Motor neuron (in vitro differentiated cells): ENCODE measurements at places on chromosomes 12 and 14.

DNA sequence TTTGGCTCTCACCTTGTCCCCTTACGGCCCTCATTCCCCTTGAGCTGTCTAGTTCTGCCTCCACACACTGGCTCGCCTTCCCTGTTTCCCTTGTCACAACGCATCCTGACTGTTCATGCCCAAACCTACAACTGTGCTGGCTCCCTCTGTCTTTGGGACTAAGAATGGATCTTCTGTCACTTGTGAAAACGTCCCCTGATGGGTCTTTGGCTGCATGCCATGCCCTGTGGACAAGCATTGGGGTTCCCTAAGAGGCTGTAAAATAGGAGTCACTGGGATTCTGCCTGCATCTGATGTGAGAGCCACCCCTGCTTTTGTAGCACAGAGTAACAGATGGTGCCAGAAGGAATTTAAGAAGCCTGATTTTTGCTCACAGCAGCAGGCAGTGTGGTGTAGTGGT is 285.3 kb upstream of the CRY1 start:
- ATAC-seq, result no peak

DNA sequence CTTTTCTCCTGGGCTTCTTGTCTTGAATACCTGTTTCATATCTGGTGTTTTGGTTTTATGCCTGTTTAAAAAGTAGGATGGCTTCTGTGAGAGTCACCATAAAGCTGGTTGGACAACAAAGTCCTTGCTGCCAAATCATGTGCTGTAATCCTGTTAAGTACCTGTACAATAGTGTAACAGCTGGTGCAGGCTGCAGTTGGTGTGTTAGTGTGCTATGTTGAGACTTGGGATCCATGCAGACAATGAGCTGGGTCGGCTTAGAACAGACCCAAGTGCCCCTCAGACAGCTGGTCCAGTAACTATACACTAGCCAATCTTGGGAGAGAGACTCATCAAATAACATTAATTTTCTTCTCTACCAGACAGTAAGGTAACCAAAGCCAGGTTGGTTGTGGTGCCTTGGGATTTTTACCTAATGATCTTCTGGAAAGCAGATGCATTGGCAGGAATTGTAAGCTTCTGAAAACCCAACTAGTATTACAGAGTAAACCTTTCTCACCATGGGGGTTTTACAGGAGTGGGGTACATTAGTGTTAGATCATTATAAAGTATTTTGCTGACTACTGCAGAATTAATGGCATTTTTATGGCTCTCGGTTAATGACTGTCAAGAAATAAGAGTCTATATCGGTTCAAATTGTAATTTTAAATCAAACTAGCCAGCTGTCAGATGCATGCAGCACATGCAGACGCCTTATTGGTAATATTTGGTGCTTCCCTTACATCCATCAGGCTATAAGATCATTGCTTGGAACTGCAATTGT is 231.2 kb downstream of the PDZRN4 start:
- ATAC-seq, result no peak

DNA sequence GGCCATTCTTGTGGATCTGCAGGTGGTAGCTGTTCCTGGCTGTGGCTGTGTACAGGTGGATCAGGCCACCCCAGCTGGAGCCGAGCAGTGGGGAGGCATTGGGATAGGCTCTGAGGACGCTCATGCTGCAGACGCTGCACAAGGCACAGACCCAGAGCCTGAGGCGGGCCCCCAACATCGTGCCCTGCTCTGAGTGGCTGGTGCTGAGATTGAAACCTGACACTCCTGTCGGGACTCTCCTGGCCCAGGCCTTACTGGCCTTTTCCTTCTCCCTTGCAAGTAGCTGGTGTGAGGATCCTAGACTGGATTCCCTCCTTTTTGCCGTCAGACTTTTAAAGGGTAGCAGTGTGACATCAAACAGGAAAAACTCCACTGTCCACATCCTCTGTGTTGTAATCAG is at the start of gene FGF23:
TSS of gene FGF23 (minus strand) at position 308 of the 400 bp plus-strand sequence. CDS start at position 178, 130 bp downstream.
- peak; percentile 49 for ATAC-seq

DNA sequence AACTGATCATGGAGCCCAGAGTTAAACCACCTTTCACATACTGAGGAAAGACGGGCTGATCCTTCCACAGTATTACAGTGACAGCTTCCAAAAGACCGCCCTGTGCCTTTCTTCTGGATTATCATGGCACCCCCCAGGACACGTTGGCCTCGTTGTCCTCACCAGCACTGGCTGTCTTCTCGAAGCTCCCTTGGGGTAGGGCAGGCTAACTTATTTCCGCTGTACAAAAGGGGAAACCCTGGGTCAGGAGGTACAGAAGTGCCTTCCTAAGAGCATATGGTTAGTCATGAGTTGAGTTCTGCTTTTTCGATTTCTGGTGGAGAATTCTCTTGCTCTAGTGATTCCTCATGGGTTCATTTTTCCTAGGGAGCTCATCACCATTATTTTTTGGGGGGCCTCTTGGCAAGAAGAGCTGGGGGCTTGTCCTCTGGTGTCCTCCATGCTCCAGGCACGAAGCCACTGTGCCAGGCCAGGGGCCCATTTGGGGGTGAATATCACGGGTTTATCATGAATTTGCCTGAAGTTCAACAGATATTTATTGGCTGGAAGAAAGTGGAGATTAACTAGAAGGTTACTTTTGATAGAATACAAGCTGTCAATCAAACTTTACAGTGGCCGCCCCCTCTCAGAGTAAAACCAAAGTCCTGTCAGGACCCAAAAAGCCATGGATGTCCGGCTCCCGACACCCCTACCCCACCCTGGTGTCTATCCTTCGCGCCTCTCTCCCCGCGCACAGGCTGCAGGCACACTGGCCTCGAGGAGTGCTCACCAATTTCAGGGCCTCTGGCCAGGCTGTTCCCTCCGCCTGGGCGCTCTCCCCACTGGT is 8.8 kb upstream of the TRAF3 start:
- no peak for ATAC-seq

- peak; percentile 72 for ATAC-seq
Observed at GRCh38 chr14:93085911-93086310, 29.8 kb downstream of the ITPK1 start.

GRCh38 chr12:68733661-68734071 is 12.3 kb upstream of the SLC35E3 start:
- ATAC-seq, result no peak

GRCh38 chr14:97724265-97724731 is 927.1 kb downstream of the VRK1 start:
- no peak for ATAC-seq

DNA sequence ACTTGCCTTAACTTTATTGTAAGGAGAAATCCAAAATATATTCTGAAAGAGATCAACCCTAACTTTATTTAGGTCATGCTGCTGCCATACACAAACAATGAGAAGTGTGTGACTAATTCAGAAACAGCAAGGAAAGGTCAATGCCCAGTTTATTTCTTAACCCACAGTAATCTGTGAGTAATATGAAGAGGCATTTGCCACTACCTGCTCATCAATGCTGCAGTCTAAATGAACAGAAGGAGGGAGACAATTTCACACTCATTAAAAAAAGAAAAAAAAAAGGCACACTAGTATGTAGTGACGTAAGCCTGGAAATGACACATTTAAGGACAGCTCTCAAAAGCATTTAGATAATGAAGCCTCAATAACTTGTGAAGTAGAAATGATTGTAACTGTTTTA is 90.5 kb upstream of the FOXN3 start:
- ATAC-seq, result no peak

GRCh38 chr14:89731396-89731933 is 223.1 kb downstream of the EFCAB11 start:
- no peak for ATAC-seq

DNA sequence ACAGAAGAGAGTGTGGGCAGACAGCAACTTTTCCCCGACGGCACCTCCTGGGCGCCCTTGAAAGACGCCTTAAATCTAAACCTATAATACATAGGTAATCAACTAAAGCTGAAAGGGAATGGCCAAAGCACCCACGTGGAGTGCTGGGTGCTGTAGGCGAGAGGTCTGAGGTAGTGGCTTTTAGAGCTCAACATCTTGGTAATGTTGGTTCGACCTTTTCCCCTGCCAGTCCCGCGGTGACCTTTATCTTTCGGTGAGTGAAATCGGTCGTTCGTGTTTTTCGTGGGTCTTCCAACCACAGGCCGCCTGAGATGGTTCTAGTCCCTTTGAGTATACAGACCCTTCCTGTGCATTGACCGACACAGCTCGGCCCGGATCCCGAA is 9.1 kb downstream of the OR6S1 start:
- ATAC-seq, result peak; percentile 20

DNA sequence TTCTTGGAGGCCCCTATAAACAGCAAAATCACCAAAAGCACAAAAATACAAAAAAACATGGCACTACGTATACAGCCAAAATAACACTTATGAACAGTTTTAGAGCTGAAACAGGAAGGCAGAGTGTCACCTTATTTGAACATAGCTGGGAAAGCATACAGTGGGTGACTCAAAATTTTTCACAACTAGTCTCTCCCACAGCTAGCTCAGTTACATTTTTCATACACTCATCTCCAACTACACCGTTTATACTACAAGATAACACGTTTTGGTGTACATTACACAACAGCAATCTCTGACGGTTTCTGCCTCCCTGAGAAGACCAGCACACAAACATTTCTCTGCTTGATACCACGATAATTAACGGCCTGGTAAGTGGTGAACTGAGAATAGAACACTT is 2.9 kb downstream of the RAD52 start:
- ATAC-seq, result no peak

DNA sequence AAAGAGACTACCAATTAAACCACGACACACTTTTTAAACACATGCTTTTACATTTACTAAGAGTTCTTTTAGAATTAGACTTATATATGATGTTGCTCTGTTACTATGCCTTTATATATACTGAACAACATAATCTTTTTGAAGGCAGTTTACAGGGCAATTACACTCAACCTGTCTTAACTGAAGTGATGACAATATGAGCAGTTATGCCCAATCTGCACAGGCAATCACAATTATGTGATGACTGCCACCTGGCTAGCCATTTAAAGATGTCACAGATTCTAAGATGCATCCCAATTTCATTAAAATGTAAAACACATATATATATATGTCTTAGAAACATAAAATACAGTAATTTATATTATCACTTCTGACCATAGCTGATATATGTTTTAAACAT is 112.6 kb downstream of the STXBP6 start:
- no peak for ATAC-seq

DNA sequence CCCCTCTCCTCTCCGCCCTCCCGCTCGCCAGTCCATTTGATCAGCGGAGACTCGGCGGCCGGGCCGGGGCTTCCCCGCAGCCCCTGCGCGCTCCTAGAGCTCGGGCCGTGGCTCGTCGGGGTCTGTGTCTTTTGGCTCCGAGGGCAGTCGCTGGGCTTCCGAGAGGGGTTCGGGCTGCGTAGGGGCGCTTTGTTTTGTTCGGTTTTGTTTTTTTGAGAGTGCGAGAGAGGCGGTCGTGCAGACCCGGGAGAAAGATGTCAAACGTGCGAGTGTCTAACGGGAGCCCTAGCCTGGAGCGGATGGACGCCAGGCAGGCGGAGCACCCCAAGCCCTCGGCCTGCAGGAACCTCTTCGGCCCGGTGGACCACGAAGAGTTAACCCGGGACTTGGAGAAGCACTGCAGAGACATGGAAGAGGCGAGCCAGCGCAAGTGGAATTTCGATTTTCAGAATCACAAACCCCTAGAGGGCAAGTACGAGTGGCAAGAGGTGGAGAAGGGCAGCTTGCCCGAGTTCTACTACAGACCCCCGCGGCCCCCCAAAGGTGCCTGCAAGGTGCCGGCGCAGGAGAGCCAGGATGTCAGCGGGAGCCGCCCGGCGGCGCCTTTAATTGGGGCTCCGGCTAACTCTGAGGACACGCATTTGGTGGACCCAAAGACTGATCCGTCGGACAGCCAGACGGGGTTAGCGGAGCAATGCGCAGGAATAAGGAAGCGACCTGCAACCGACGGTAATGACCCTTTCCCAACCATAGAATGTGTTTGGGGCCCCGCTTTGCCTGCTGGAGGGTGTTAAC is 615 bp downstream of the CDKN1B start:
- ATAC-seq, result peak; percentile 40

GRCh38 chr14:68548194-68549076 is 244.4 kb downstream of the ZFP36L1 start:
- ATAC-seq, result peak; percentile 92

GRCh38 chr12:83848702-83849101 is 1063.9 kb downstream of the SLC6A15 start:
- no peak for ATAC-seq

- no peak for ATAC-seq
Observed at GRCh38 chr12:43795716-43796280, 10.3 kb downstream of the TWF1 start.

DNA sequence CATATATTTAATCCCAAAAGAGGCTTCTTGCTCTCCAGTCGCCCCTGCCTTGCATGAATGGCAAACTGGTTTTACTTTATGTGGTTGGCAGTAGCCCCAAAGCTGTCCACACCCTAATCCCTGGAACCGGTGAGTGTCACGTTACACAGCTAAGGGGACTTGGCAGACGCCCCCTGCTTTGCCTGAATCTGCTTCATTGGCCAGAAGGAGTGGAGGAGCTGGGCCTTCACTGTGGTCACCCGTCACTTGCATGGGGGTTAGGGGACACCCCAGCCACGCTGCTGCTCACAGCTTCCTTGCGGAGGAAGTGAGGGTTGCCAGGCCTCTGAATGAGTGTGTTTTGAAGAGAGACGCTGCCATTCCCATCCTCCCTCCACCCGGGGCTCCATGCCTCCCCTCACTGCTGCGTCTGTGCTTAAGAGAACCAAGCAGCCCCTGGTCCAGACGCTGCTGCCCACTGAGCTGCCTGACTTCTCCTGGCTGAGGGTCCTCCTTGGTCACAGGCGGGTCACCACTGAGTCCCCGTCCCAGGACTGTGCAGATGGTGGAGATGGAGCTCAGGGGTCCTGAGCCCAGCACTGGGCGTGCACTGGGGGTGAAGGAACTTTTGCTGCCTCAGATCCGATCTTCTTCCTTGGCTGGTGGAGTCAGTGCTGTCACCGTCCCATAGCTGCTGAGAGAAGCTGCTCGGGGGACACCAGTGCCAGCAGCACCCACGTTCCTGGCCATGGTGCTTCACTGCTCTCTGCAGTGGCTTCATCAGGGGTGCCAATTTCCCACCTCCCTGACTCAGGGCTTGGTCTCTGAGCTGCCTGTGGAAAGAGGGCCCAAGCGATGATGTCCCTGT is 39.8 kb downstream of the GALNT9 start:
- no peak for ATAC-seq

DNA sequence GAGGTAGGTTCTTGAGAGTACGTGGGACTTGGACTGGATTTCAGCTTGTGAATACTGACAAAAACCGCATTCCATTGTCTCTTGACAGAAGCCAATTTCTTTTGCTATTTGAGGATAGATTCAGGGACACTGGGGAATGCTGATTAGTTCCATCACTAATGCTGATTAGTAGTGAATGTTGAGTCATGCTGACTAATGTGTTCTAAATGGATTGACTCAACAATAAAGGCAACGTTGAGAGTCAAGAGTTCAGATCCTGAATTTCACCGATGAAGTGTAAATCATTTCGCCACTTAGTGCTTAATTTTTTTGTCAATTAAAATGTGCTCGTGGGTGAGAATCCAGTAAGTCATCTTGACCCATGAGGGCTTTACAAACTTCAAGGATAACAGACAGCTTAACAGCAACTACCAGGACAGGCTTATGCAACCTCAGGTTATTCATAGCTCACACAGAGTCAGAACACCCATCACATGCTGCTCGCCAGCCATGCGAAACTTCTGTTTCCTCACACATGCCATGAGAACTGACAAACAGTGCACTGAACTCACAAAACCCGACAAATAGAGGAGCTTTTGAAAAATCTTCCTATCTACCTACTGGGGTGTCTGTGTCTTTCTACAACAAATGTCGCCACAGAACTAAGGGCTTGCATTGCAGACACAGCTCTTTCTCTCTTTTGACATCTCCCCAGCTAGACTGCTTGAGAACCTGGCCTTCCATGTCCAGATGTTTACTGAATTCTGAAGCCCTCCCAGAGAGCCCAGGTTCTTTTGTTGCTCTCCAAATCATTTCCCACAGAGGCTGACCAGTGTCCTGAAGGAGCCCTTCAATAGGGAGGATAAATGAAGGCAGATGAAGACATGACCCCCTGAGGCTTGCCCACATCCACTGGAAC is 316.4 kb downstream of the ZFP36L1 start:
- peak; percentile 82 for ATAC-seq
